SW 1271 (cell line): ENCODE measurements at places on chromosomes 3 and 15.

GRCh38 chr3:19877656-19878055 lies 56.4 kb downstream of the EFHB start:
- no peak for DNase-seq

GRCh38 chr3:55629432-55629831 lies 142.3 kb upstream of the WNT5A start:
- DNase-seq: no peak

- no peak for DNase-seq
Measured at GRCh38 chr3:47650294-47650693, 71.6 kb upstream of the CSPG5 start.

- no peak for DNase-seq
Measured at GRCh38 chr3:58230876-58231552, 6.6 kb upstream of the ABHD6 start.

DNA sequence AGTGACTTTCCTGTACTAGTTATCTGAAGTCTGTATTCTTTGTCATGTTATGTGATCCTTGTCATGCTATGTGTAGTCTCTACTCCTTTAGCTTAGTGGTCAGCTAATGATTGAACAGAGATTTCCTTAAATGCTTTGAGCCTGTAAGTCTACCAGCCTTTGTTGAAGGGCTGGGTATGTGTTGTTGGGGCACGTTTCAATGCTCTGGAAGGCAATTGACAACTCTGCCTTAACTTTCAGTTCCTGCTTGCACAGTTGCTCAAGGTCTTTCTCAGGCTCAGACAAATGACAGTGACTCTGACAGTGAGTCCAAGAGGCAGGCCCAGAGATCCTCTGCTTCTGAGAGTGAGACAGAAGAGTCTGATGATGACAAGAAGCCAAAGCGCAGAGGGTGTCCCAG lies 89.3 kb downstream of the CHD2 start:
- DNase-seq: no peak

GRCh38 chr3:142968319-142969025 lies 5.0 kb upstream of the PAQR9 start:
- no peak for DNase-seq

- DNase-seq: no peak
Measured at GRCh38 chr3:169344465-169344864, 319.0 kb downstream of the MECOM start.

DNA sequence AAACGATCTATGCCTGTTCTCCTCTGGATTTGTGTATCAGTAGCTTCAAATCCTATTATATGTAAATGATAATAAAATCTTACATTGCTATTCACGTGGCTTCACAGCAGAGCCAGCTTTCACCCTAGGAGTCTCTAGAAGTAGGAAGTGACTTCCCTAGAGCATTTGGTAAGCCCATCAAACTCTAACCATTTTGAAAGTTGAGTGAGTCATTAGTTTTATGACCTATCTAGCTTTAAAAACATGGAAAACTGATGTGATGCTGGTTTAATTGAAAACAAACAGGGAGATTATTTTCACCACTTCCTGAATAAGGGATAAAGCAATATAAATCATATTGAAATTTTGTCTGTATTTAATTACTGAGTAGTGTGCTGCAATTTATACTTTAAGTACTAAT lies 275.2 kb downstream of the EPHA6 start:
- no peak for DNase-seq
